ENCODE measurements at places on chromosomes 4 and X.

DNA sequence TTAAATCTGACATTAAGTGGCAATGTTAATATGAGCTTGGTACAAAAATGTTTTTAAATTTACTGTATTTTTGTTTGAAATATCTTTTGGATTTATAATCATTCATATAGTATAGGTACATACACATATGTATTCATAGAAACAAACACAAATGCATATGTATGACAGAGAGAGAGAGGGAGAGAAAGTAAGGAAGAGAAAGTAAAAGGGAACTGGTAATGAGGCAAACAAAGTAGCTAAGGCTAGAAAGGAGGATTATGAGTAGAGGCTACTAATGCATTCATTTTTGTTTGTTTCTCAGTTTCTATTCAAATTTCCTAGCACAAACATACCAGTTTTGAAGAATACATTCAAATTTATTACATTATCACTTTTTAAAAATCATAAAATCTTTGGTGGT lies 132.4 kb downstream of the GLRA3 start:
- DNase-seq: no peak

- no peak for DNase-seq
Observed at GRCh38 chr4:156422576-156422975, 468.9 kb upstream of the CTSO start.

DNA sequence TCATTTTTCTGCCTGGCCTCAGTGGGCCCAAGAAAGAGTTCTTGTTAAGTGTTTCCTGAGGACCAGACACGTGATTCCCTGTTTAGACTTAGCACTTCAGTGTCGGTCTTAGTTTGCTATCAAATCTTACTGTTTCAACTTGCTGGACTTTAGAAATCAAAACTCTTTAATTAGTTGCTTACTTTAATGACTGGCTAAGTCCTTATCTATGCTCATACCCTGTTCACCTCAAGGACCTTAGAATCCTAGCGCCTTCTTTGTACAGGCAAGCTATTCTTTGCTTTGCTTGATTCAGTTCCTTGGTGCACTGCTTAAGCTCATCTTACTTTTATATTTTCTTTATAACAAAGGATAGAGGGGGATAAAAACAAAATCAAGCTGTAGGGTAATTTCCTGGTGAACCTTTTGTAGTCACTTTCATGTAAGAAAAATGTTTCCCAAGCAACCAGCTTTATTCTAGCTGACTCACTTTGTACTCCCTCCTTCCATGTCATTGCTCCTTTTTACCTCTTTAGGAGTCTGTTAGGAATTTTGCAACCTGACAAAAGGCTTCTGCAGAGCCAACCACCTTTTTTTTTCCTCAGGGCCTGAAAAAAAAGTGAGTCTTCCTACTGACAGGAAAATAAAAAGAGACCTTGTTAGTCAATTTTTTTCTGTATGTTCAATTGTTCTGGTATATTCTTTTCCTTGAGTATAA lies 14.7 kb downstream of the WDR44 start:
- no peak for DNase-seq

DNA sequence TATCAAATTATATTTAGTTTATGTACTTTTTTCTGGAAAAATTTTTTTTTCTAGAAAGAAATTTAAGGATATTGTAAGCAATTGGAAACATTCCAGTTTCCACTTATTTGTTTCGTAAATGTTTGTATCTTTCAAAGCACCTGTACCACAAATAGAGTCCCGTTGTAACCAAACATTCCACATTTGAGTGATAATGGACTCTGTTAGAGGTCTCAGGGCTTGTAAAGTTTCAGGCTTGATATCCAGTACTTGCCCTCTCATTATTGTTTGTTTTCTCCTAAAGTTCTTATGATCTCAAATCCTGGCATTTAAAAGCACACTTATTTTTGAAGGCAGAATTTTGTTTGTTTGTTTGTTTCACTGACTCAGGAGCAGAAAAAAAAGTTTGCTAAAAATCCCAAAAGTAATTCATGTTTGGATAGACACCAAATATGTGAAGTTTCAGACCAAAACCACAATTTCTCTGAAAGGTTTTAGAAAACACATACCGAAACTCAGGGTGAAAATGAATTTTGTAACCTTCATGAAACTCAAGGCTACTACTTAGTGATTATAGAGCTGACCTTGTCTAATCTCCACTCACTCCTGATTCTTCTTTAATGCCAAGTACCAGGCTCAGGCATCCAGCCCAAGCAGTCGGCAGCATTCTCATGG lies 5.7 kb upstream of the TMEM192 start:
- DNase-seq: no peak

DNA sequence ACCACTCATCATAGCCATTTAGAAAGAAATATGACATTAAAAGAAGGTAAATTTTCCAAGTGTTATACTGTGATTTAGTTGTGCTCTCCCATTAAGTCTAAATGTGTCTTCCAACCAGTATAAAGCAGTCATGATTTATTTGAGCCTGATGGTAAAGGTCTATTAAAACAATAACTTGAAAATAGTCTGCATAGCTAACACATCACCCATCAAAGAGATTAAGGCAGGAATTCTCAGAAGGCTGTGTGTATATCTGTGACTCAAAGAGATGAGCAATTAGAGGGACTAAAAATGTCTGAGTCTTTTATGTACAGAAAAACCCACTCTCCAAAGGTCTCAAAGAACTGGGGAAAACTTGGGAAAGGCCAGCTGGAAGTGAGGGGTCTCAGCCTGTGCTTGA lies 70.3 kb upstream of the IQCM start:
- DNase-seq: no peak

DNA sequence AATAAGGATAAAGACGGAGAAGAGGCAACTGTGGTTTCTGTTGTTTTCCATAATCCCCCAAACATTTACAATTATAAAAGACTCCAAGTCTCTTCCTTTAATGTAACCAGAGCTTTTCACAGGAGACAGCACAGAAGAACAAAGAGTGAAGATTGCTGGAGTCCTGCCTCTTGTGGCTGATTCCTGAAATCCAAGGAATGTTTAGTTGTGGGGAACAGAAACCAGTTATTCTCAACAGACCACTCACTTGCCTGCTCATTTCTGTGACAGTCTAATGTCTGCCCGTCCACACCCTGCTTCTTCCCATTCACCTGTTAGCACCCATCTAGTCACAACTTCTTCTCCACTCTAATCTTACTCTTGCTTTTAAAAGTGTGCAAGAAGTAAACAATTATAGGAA lies 12.1 kb downstream of the TEX13B start:
- DNase-seq: no peak

DNA sequence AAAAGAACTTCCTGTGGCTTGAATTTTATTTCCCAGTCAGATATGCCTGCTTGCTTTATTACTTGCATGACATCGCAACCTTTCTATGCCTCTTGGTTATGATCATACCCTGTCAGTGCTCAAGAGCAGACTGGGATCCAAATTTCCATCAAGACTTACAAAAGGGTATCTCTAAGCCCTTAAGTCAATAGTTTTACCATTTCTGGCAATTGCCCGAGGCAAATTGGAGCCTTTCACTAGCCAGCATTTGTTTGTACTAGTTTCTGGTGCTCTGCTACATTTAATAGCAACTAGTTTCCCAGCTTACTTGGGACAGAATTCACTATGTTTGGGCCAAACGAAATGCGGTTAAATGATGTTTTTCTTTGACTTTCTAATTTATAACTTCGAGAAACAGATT lies 73.2 kb upstream of the ITM2A start:
- DNase-seq: no peak

DNA sequence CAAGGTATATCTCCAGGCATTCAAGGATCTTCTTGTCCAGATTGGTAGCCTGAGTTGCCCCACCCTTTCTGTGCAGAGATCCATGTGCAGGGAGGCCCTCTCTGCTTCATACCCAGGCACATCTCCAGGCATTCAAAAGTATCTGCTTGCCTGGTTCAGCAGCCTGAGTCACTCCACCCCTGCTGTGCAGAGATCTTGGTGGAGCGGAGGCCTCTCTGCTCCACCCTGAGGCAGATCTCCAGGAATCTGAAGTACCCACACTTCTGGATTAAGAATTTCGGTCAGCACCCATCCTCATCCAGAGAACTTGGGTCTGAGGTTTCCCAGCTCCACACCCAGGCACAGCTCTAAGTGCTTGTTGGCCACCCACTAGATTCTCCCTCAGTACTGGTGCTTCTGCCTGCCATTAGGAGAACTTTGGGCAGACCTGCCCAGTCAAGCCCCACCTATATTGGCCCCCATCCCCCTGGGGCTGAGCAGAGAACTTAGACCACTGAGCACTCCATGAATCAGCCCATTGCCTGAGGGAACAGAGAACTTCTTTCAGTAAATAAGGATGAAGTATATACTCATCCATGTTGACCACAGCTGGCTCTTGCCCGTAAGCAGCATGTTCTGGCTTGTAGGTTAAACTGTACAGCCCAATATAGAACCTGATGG lies 199.5 kb upstream of the ZCCHC13 start:
- DNase-seq: no peak

GRCh38 chrX:13471269-13471668 lies 98.1 kb upstream of the EGFL6 start:
- DNase-seq: no peak

- DNase-seq: no peak
Observed at GRCh38 chr4:4392501-4393183, 5.7 kb downstream of the NSG1 start.

GRCh38 chrX:149541521-149542047 lies 772 bp downstream of the EOLA1 start:
- no peak for DNase-seq

DNA sequence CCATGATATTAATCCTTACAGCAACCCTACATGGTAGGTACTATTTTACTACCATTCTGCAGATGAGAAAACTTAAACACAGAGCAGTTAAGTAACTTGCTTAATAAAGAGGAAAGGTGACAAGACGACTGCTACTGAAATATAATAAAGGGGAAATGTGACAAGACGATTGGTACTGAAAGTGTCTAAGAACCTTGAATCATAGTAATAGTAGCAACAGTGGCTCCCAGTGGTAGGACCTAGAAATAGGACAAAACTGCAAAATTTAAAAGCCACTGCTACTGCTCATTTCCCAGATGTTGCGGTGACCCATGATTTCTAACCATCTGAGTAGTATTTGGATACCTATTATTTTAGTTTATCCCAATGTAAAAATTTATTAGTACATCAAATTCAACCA lies 89.5 kb downstream of the TASL start:
- DNase-seq: no peak

GRCh38 chr4:154019811-154020210 lies 230.9 kb upstream of the SFRP2 start:
- no peak for DNase-seq

DNA sequence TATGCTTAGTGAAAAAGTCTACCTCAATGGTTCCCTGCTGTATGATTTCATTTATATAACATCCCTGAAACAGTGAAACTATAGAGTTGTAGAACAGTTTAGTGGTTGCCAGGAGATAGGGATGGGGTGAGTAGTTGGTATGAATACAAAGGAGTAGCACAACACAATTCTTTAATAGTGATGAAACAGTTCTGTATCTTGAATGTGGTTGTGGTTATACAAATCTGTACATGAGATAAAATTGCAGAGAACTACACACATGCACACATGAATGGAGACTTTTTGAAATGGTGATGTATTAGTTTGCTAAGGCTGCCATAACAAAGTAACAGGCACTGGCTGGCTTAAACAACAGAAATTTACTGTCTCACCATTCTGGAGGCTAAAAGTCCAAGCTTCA lies 677.1 kb downstream of the ADGRL3 start:
- DNase-seq: no peak

- no peak for DNase-seq
Observed at GRCh38 chrX:11363069-11363594, 69.9 kb downstream of the AMELX start.

DNA sequence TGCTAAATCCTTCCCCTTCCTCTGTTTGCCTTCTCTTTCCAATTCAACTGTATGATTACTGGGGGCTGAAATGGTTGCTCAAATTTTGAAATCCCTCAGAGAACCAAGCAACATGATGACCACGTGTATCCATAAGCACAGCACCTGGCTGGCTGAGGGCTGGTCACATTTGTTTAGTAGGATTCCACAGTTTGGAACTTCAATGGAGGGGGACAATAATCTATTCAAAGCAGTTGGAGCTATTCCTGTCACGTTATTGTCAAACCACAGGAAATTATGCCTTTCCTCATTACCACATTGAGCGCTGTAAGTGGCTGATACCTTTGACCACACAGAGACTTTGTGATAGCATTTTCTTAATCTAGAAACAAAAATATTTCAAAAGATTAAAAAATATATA lies 7.0 kb downstream of the TMSB4X start:
- no peak for DNase-seq

- no peak for DNase-seq
Observed at GRCh38 chrX:79170476-79171035, 26.1 kb downstream of the GPR174 start.

DNA sequence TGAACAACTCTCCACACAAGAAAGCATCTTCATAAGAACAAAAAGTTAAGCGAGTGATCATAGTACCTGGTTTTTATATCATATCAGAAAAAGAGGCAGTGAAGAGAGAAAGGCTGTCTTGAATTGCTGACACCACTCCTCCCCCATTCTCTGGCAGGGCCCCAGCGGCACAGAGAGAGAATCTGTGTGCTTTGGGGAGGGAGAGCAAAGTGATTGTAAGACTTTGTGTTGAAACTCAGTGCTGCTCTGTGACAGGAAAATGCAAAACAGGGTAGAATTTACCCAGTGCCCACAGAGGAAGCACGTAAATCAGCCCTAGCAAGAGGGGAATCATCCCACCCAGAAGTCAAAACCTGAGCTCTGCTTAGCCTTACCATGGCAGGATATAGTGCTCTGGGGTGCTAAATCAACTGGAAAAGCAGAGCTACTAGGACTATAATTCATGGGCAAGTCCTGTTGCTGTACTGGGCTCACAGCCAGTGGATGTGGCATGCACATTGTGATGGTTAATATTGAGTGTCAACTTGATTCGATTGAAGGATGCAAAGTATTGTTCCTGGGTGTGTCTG lies 174.6 kb downstream of the PRR32 start:
- DNase-seq: no peak

DNA sequence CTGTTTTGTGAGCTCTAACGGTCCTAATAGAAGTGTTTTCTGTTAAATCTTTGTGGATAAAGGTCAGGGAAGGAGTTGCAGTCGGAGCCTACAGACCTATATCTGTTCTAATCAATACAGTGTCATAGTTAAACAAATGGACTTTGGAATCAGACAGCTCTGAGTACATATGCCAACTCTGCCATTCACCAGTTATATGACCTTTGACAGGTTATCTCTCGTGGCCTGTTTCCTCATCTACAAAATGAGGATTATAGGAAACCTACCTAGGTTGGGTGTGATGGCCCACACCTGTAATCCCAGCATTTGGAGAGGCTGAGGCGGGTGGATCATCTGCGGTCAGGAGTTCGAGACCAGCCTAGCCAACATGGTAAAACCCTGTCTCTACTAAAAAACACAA lies 89.7 kb downstream of the MID1IP1 start:
- DNase-seq: no peak

DNA sequence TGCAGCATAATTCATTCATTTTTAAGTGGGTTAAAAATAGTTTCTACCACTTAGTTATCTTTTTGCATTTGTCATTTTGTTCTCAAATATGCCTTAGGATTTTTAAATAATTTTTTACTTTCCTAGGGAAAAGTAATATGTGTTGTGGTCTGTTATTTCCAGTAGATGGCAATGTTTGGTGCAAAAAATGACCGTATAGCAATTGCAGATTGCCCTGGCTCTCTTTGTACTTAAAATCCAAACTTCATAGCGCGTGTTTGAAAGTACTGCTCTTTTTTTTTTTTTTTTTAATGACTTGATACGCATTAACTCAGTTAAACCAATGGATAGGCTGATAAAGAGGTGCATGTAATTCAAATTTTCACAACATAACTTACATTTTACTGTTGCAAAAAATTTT lies 74.4 kb upstream of the RBMX start:
- no peak for DNase-seq

- DNase-seq: no peak
Observed at GRCh38 chr4:83780053-83780733, 244.3 kb downstream of the GPAT3 start.

GRCh38 chrX:51192104-51192503 lies 140.5 kb upstream of the NUDT10 start:
- DNase-seq: no peak
